ENCODE measurements at places on chromosomes 5 and 9.
A peak's percentile ranks its signal among the peaks of the same experiment; 100 is the strongest.

- no peak for DNase-seq
Observed at GRCh38 chr5:62538017-62538942, 40.3 kb upstream of the LRRC70 start.

DNA sequence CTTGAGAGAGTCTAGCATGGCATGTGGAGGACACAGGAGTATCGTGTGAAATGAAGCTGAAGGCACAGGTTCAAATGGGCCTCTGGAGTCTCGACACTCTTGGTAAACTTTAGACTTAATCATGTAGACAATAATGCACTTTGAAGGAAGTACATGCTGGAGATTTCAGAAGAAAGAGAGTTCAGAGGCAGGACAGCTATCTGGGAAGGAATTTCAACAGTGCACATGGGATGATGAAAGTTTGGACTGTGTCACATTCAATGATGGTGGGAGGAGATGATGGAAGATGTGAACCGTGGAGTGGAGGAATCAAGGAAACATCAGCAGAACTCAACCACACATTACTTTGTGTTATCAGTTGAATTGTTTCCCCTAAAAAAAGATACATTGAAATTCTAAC is 88.6 kb upstream of the PAPPA start:
- DNase-seq = no peak

- no peak for DNase-seq
Observed at GRCh38 chr5:115458416-115458815, 86.2 kb downstream of the FEM1C start.

DNA sequence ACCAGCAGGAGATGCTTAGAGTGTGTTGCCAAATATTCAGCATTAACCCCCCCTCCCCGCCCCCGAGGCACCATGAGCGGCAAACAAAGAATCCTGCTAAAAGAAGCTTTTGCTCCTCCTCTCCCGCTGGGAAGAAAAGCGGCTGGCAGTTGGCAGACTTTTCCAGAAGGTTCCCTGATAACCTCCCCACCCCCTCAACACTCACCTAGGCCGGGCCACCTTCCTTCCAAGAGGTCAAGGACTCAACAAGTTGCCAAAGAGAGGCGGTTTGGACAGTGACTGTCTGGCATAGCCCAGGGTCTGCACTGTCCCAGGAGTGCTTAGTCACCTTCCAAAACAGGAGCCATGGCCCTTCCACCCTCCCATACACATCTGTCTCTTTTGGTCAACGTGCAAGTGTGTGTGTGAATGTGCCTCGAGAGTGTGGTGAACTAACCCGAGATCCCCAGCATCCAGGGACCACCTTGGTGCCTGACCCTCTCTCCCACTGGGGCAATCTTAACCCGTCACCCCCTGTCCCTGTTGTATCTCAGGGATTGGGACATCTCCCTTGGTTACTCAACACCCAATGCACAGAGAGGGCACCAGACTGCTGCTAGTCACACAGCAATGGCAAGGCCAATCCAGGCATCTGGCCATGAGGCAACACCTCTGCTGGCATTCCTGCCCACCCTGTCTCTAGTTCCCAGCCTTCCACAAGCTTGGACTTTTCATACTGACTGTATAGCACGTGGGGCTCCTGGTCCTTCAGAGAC is 18.9 kb downstream of the CAMK2A start:
- peak; percentile 19 for DNase-seq
